ENCODE measurements at places on chromosomes 3 and 15. TPM values are rescaled to one million over a fixed set of nuclear protein-coding genes. Genes with fewer than 3 reads are reported as not detected.

ROPN1 gene
- not detected for total RNA-seq

CYP8B1 gene
- not detected for total RNA-seq

AP3B2 gene
- 0.59 TPM for total RNA-seq

DNA sequence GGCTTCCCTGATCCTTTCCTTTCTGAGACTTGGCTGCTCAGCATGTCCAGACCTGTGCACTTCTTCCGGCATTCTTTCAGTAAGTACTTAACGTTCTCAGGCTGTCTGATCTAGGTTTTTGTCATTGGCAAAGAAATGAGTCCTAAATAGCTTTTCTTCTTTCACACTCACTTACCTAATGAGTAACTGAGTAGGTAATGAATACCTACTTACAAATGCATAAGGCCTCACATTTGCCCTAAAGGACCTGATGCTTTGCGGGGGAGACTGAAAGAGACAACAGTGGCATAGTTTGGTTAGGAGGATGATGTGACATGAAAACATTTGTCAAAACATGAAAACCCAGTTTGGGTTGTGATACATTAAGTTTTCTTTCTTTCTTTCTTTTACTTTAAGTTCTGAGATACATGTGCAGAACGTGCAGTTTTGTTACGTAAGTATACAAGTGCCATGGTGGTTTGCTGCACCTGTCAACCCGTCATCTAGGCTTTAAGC is 516.7 kb upstream of the CFAP20DC start:
- DNase-seq: no peak

DNA sequence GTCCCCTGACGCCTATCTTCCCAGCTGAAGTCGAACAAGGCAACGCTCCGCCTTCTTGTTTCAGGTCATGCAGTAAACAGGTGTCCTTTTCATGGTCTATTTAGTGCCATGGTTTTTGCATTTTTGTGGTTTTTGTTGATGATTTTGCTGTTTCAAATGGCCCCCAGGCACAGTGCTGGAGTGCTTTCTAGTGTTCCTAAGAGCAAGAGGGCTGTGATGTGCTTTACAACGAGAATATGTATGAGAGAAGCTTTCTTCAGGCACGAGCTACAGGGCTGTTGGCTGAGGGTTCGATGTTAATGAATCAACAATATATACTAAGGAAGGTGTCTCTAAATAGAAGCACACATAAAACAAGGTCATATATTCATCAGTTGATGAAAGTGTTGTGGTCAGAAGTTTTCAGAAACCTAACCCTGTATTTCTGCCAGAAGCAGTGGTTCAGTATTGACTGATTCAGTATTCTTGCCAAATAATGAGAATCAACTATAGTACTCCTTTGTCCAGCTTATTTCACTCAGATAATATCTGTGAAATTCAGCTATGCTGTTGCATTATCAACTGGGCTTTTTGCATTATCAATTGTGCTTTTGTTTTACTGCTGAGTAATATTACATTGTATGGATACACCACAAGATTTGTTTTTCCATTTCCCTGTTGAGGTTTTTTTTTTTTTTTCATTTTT is 18.5 kb downstream of the LIMD1 start:
- no peak for DNase-seq

DNA sequence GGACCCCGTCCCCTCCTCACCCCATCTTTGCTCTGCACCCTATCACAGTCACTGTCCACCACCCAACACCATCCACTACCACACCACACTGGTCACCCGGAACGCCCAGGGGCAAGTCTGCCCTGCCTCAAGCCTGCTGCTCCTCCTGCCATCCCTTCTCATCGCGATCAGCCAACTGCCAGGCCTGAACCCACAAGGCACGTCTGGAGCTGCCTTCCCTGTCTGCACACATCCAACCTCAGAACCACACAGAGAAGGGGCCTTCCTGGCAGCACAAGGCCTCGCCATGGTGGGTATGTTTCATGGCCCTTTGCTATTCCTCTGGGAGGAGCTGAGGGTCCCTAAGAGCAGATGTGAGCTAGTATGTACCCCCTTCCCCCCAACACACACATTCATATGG is 3.4 kb upstream of the DUSP7 start:
- no peak for DNase-seq

DNA sequence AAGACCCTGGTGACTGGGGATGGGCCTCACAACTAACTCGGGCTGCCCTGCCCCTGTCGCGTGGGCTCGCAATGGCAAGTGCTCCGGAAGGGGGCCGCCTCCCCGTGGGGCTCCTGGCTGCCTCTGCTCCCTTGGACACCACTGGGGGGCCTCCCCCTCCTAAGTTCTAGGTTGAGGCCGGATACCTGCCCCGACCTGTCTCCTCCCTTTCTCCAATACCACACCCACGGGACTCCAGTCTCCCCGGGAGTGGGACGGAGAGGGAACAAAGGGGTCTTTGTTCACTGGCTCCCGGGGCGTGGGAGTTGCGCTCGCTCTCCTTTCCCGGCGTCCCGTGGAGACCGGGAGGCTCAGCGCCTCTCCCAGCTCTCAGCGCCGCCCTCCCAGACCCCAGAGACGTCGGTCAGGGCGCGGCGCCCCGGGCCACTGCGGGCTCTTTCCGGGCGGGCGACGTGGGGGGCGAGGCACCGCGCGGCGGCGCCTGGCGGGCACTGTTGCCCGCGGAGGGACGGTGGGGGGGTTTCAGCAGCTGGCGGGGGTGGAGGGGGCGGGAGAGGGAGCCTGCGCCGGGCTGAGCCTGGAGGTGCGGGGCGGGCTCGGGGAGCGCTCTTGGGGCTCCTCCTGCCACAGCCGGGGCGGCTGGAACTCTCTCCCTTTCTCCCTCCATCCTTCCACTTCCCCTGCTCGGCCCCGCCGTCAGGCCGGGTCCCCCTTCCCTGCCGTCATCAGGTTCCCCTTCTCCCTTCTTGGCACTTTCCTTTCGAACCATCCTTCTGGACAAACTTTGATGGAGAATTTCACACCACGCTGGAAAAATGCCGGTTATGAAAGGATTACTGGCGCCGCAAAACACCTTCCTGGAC is at the start of gene KCNH8:
TSS of gene KCNH8 (plus strand) at position 606 of the 863 bp plus-strand sequence. CDS start at position 816, 210 bp downstream.
- DNase-seq: peak; percentile 26
